Brain (organoid and tissue), 16 donors: ENCODE measurements at places on chromosomes 6 and 20. TPM values are rescaled to one million over a fixed set of nuclear protein-coding genes. Genes with fewer than 3 reads are reported as not detected.
A peak's percentile ranks its signal among the peaks of the same experiment; 100 is the strongest.

Gene EIF6
- polyA plus RNA-seq: 226 TPM

Gene EDN3
- 0.87 TPM for polyA plus RNA-seq

Gene MATN4
- polyA plus RNA-seq: 0.20 TPM

Gene C6orf141
- polyA plus RNA-seq: not detected

Gene ADGRF1
- not detected for polyA plus RNA-seq

Gene ADGRF5
- polyA plus RNA-seq: 10.8 TPM

Gene TRIM10
- polyA plus RNA-seq: not detected

Gene PNPLA1
- polyA plus RNA-seq: 0.15 TPM

DNA sequence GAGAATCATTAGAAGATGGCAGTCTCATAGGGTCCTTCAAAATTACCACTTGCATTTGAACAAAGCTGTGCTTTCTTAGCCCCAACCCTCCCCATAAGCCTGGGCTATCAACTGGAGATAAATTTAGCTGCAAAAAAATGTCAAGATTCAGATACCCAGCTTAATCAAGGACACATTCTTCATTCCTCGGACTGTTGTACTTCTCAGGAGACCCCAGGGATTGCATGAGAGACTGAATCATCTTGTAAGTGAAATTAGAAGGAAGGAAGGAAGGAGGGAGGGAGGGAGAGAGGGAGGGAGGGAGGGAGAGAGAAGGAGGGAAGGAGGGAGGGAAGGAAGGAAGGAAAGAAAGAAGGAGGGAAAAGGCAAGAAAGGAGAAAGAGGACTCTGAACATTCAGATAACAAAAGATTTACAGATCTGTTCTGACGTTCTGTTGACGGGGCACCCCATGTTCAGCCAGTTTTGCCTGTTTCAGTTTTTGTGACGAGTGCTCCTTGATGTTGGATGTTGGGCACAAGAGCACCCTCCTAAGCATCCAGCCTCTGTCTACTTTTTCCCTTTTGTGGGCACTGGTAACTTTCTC is 498.7 kb downstream of the PREX1 start:
- DNase-seq: no peak

DNA sequence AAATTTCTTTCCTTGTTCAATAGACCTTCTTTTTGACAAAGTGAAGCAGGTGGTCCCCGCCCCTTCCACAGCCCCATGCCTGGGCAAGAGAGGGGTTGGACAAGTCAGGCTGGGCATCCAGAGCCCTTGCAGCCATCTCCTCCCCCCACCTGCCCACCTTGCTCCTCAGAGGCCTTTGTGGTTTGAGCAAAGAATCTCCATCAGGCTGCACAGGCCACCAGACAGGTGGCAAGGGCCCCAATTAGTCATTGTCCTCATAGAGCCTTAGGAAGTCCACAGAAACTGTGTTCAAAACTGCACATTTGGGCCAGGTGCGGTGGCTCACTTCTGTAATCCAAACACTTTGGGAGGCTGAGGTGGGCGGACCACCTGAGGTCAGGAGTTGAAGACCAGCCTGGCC is 1.5 kb upstream of the MAPK13 start:
- no peak for DNase-seq

DNA sequence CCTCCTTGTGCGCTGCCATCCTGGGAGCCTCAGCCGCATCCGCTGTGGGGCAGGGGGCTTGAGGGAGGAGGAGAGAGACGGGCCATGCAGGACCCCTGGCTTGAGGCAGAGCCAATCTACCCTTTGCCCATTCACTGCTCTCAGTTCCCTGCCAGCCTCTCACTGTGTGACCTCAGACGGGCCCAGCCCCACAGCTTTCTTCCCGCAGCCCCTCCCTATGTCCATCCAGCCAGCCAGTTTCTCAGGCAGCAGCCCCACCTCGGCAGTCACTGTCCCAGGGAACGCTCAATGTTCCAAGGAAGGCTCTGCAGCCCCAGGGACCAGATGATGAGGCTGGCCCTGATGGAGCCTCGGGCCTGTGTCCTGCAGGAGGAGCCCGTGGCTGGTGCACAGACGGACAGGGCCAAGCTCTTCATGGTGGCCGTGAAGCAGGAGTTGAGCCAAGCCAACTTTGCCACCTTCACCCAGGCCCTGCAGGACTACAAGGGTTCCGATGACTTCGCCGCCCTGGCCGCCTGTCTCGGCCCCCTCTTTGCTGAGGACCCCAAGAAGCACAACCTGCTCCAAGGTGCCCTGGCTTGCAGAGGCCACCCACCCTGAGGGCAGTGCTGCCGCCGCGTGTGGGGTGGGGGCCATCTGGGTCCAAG is 3.9 kb upstream of the TNFRSF6B start:
- no peak for DNase-seq

DNA sequence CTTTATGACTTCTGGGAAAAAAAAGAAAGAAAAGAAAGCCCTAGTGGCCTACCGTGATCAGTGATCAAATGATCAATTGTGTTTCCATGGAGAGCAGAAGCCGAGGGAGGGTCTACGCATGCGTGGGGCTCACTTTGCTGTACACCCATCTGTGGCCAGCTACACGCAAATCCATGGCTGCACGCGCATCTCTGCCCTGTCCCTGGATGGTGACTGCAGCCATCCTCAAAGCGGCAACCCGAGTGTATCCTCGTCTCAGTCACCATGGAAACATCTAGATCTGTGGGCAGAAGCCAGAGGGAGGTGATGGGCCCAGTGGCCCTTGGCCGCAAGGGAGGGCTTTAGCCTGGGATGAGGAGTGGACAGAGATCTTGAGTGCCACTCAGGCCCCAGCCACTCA is 785 bp upstream of the ULBP3 start:
- peak; percentile 85 for DNase-seq

DNA sequence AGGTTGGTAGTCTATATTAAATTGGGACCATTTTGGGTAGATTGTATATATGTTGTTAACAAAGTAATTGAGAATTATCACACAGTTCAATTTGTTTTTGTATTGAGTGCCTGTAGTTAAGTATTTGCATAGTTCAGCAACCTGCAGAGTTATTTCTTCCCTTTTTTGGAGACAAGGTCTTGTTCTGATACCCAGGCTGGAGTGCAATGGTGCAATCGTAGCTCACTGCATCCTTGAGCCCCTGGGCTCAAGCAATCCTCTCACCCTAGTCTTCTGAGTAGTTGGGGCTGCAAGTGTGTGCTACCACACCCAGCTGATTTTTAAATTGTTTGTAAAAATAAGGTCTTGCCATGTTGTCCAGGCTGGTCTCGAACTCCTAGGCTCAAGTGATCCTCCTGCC is 250.5 kb downstream of the UTRN start:
- no peak for DNase-seq

DNA sequence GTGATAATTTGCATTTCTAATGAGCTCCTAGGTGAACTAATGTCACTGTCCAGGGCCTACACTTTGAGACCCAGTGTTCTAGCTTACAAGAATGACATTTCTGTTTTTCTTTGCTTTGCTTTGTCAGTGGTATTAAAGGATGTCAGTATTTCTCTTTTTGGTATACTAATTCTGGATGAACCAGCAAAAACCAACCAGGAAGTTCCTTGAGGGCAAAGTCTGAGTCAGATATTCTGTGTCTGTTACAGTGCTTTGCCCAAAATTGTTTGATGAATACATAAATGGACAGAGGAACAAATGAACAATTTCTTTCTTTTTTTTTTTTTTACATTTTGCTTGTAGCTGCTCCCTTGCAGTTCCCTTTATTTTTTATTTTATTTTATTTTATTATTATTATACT is 15.4 kb downstream of the COQ3 start:
- no peak for DNase-seq

DNA sequence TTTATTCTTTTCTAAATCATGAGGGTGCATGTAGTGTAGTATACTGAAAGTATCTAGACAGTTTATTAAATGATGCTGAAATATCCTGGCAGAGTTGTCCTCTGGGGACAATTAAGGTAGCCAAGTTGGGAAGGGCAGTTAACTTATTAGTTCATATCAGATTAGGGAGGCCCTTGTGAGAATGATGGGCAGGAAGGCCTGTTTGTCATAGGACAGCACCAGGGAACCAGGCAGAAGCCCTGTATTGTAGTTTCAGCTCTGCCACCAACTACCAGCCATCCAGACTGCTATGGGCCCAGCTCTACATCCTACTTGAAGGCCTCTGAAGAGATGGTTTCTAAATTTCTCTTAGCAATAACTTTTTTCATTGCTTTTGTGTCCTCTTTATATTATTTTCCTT is 4.0 kb downstream of the MYLIP start:
- no peak for DNase-seq

DNA sequence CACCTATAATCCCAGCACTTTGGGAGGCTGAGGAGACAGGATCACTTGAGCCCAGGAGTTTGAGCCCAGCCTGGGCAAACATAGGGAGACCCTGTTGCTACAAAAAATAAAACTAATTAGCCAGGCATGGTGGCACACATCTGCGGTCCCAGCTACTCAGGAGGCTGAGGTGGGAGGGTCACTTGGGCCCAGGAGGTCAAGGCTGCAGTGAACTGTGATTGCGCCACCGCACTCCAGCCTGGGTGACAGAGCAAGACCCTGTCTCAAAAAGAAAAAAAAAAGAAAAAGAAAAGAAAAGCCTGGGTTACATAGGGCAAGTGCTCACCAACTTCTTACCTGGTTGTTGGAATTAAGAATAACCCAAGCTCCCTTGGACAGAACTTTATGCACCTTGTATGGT is 14.6 kb upstream of the MYB start:
- no peak for DNase-seq

DNA sequence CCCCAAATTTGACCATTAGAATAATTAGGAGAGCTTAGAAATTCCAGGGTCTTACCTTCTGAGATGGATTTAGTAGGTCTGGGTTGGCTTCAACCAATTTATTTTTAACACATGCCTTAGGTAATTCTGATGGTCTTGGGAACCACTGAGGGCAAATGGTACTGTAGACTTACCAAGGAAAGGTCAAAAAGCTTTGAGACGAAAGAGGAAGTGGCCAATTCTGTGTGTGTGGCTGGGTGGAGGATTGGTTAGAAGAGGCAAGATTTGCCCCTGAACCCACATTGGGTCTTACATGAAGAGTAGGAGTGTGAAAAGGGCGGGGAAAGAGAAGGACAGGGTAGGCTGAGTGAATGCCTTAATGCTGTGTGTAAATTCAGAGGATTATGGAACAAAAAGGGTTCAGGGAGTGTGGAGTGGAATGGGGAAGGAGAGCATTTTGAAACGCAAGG is 2.7 kb downstream of the ITCH start:
- DNase-seq: no peak

GRCh38 chr20:22931653-22932608 is 103.2 kb upstream of the SSTR4 start:
- DNase-seq: no peak

DNA sequence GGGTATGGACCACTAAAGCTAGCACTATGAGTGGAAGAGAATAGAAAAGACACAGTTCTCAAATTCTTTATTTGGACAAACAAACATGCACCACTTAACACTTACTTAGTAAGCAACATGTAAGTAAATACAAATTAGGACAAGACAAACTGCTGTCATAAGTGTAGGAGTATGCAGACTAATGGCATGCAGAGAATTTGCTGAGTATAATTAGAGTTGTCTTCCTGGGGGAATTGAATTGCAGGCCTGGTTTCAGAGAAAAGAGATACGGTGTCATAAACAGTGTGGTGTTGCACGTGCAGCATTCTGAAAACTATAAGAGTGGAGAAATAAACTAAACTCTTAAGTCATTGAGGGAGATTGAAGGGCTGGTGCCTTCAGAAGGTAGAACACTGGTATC is 125.2 kb upstream of the EYA4 start:
- no peak for DNase-seq

- DNase-seq: no peak
Measured at GRCh38 chr6:75085931-75086635, 119.8 kb downstream of the COL12A1 start.

DNA sequence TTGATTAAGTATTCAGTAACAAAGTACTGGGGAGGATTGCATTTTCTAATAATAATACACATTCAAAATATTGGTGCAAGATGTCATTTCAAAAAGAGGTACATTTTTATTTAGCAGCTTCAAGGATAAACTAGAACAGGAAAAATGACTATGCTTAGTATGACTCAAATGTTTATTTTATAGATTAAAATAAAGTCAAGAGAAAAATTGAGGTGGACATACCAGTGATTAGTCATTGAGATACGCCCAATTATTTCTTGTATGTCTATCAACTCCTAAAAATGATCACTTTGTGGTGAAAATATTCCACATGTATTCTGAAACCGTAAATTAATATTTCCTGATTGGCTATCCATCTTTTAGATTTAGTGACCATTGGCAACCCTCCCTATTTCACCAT is 96.7 kb downstream of the PHF3 start:
- no peak for DNase-seq

DNA sequence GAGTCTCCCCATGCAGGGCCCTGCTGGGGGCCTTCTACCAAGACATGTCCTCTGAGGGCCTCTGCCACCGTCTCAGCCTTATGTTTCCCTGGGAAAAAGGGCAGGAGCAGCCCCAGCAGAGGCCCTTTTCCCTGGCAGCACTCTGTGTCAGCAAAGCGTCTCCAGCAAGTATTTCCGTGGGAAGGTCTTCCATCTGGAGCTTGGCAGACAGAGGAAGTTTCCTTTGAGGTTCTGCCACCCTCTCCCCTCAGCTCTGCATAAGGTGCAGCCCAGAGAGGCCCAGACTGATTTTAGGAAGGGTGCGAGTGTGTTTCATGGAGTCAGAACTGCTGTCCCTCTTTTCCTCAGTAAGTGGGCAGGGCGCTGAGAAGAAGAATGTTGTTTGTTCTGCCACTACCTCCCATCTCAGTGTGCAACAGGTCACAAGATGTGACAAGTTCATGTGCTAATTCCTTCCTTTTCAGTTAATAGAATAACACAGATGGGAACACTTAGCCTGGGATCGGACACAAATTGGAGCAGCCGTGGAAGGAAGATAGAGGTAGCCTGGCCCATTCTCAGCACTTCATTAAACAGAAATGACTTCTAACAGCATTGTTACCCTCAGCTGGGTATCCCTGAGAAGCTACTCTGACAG is 784.4 kb downstream of the MAFB start:
- peak; percentile 82 for DNase-seq

DNA sequence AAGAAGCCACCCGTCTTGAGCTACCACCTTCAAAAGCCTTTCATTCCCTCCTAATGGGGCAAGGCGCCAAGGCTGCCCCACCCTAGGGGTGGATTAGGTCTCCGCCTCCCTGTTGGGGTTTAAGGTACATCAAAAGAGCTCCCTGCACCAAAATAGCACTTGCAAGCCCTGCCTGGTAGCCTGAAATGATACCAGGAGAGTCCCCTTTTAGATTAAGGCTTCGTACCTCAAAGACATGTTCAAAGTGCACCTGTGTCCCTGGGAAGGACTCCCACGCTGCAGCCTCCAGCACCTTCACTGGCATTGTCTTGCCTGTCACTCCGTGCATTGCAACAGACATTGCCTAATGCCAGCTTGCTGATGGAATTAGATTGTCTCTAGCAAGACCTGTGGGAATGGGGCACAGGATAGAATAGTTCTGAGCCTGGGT is 15.7 kb upstream of the CDKN1A start:
- DNase-seq: no peak

- no peak for DNase-seq
Measured at GRCh38 chr20:32880635-32881034, 21.9 kb downstream of the EFCAB8 start.

GRCh38 chr6:31826793-31827285 is 699 bp upstream of the HSPA1B start:
- no peak for DNase-seq
